ENCODE measurements at places on chromosomes 6 and 20.

DNA sequence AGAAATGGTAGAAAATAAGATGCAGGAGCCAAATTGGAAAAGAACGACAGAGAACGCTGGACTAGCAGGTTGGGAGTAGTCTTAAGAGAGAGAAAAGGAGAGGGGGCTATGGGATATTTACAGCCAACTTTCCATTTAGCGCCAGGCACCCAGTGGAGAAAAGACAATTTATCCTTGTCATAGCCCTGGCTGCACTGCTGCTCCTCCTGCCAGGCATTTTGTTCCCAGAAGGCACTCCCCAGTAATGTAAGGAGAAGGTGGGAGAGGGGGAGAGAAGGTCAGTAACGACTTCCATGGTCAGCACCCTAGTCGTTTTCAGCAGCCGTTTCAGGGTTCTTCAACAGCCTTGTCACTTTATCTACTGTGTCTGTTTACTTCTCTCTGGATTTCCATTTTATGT is 159.0 kb downstream of the TRMT11 start:
- no peak for DNase-seq

DNA sequence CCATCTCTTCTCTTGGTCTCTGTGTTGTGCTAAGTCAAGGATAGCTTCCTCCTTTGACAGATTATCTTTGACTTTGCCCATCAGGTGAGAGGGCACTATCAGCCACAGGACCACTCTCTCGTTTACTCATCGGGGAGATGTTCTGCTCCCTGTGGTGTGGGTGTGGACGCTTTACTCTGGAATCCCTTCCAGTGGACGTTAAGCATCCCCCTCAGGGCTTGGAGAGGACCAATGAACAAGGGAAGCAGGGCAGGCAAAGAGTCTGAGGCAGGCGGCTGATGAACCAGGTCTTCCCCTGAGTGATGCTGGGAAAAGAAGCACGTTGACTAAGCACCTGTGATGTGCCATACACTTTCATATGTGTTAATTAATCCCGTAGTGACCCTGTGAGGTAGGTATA is 21.0 kb upstream of the RNF24 start:
- no peak for DNase-seq

DNA sequence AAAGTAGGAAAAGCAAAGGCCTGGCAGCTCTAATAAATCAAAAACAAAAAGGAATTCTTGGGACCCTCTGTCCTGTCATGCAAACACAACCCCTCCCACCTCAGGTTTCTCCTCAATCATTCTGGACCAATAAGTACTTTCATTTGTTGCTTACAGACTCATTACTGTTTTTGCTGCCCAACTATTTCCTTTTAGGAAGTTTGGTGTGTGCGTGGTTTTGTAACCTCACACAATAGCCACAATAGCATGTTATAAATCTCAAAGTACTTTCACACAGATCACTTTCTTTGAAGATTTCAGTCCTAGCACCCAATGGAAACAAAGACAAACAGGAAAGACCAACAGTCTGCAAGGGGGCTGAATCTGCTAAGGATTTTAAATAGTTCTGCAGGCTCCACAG is 4.5 kb downstream of the MRPL14 start:
- no peak for DNase-seq

DNA sequence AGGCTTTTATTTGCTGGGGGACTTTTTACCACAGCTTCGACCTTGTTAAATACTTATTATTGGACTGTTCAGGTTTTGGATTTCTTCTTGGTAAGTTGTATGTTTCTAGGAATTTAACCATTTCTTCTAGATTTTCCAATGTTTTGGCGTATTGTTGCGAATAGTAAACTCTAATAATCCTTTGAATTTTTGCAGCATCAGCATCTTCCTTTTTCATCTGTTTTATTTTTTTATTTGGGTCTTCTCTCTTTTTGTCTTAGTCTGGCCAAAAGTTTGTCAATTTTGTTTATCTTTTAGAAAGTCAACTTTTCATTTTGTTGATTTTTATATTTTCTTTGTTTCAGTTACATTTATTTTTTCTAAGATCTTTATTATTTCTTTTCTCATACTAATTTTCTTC is 1272.0 kb downstream of the HACE1 start:
- DNase-seq, result no peak

DNA sequence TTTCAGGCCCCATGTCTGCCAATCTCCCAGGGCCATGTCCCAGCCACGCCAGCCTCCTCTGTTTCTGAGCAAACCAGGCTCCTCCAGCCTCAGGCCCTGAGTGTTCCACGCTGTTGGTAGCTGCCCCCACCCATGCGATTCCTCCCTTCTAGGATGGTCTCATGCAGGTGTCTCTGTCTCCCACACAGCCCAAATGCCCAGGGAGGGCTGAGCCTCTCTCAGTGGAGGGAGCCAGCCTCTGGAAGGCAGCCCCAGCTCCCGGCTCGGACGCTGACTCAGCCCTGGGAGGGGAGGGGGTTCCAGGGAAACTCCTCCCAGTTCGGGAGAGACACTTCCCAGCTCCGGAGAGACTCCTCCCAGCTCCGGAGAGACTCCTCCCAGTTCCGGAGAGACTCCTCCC is 122.9 kb upstream of the AFDN start:
- no peak for DNase-seq

- no peak for DNase-seq
Observed at GRCh38 chr6:28090917-28091586, 10.7 kb downstream of the ZNF165 start.

- no peak for DNase-seq
Observed at GRCh38 chr6:111841822-111842221, 31.4 kb downstream of the FYN start.

DNA sequence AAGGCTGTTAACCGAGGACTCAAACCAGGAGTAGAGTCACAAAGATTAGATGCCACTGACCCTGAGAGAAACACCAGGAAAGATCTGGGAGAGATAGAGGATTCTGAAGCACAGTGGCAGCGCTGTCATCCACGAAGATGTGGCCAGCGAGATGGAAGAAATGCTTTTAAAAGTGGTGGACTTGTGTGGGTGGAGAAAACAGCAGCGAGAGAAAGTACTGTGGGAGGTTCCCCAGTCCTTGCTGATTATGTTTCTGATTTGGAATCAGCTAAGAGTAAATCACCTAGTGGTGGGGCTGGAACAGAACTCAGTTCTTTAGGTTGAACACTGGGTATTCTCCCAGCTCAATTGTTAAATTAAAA is 435 bp upstream of the ZNF322 start:
- no peak for DNase-seq

DNA sequence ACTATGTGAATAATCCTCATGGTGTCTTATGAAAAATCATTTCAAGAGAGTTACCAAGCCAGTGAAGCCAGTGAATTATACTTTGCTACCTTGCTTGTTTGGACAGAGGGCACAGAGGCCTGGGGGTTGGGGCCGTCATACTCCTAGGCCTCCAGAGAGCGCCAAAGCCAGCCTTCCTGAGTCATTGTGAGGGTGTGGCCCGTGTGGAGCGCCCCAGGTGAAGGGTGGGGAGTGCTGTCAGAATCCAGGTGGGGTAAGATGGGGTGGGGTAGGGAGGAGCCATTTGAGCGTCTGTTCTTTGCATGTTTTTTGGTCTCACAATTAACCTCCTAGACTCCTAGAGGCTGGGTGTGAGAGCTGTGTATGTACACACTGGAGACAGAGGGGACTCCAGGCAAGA is 71.1 kb downstream of the PERP start:
- no peak for DNase-seq

DNA sequence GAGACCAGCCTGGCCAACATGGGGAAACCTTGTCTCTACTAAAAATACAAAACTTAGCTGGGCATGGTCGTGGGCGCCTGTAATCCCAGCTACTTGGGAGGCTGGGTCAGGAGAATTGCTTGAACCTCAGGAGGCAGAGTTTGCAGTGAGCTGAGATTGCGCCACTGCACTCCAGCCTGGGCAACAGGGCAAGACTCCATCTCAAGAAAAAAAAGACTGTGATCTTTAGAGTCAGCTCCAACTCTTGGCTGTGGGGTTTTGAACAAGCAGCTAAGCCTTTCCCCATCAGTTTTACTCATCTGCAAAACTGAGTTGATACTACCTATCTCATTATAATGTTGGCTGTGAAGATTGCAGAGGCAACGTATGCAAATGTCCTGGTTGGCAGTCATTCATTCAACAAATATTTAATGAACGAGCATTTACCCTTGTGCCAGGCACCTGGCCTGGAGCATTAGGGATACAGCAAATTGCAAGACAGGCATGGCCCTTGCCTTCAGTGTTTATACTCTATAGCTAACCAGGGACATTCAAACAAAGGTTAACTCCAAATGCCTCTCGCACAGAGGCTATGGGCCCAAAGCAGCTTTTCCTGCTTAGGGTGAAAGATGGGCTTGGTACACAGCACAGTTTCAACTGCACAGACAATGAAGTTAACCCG is 37.8 kb downstream of the ILRUN start:
- no peak for DNase-seq

DNA sequence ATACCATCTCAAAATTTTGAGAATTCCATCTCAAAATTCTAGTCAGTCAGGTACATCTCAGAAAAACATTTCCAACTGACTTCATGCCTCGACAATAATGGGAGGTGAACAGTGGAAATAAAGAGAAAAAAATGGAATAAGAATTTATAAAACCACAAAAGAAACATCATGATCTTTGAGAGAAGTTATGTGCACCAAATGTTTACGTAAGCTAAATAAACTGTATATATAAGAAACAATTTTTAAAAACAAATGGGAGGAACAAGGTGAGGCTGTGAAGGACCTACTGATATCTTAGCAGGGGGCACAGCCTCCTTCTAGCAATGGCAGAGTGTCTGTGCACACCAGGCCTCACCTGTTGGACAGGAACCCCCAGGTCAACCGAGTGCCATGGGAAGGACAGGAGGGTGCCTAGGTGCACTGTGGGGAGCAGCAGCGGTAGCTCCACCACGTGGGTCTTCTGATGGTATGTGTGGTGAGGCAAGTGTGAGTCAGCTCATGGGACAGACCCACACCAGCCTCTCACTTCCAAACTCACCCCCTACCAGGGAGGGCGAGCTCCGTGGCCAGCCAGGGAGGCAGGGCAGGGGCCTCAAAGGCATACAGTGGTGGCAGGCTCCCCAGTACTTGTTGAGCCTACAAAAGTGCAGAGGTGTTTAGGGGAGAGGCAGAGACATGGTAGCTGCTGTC is 23.2 kb downstream of the DIDO1 start:
- DNase-seq, result no peak

GRCh38 chr6:152112491-152113261 is 305.2 kb downstream of the ESR1 start:
- no peak for DNase-seq

GRCh38 chr6:133169901-133170300 is 71.3 kb upstream of the EYA4 start:
- DNase-seq, result no peak

GRCh38 chr6:39223555-39223954 is 5.7 kb downstream of the KCNK5 start:
- no peak for DNase-seq

DNA sequence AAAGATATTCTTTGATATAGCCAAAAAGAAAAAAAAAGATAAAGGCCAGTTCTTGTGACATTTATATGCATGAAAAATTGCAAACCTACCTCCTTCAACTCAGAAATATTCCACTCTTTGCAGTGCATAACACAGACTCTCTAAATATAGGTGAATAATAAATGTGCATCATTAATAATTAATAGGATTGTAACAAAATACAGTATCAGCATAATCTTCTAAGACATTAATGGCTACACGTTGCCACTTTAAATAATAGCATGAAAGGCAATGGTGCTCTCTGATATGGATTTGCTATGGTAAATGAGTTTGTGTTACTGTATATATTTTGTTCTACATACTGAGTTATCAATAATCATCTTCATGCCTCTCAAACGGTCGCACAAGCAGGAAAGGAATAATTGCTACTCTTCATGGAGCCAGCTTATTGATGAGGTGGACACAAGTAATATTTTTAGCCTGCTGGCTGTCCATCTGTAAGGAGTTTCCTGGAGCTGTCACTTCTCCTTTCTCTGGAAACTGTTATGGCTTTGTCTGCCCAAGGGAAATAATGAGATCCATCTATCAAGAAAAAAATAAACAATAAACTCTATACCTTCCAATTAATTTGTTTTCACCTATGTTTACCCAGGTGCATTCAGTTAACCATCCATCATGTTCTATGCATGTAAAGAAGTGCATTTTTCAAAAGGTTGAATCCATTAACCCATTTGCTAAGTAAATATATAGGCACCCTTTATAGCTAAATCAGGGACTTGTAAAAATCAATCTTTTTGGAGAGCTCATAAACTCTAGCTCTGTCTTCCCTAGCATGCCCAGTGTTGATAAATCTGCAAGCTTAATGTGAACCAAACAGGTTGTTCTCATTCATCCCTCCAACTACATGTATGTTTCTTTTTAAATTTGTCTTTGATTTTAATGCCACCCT is 253.0 kb downstream of the NKAIN2 start:
- no peak for DNase-seq

- no peak for DNase-seq
Observed at GRCh38 chr6:16056263-16056870, 72.5 kb upstream of the MYLIP start.

GRCh38 chr6:42306439-42307140 is 88.9 kb upstream of the MRPS10 start:
- DNase-seq, result no peak

- no peak for DNase-seq
Observed at GRCh38 chr6:10407674-10408054, 7.2 kb downstream of the TFAP2A start.

GRCh38 chr20:1357921-1358671 is 29.2 kb upstream of the SDCBP2 start:
- no peak for DNase-seq

GRCh38 chr6:47439348-47439668 is 38.3 kb upstream of the CD2AP start:
- no peak for DNase-seq

DNA sequence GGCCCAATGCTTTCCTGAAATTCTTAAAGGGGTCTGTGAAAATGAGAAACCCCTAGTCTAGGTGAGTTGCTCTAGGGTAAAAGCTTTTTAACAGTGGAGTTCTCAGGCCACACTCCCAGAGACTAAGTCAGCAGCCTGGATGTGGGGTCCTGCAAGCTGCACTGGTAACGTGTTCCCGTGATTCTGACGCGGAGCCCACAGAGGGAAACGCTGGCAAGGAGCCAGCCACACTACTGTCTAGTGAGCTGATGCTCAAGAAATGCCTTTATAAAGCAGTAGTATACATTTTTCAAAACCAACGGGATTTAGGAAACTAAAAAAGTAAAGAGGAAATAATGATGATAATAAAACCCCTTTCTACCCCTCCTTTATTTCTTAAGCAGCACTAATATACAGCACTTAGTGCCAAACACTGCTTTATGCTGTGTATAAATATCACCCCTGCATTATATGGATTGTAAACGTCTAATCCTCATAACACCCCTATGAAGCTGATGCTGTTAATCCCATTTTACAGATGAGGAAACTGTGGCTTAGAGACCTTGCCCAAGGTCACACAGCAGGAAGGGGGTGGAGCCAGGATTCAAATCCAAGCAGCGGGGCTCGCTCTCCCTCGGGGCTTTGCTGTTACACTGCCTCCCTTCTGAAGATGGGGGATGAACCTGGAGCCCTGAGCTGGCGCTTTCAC is 25.0 kb downstream of the KCNK15 start:
- DNase-seq, result no peak
